IMR-90 (cell line): ENCODE measurements at places on chromosomes 6 and 20.

GRCh38 chr20:43938932-43939761 is 24.5 kb downstream of the TOX2 start:
- peak; percentile 100 for DNase-seq
- peak overlapping the region; percentile 75 for H3K27ac ChIP-seq
- no peaks in the 10 kb centered on the region for H3K36me3 ChIP-seq
- H3K4me3 ChIP-seq, result no peak overlapping the region

- H3K27ac ChIP-seq, result no peak overlapping the region
- H3K4me3 ChIP-seq, result no peak overlapping the region
- no peak for DNase-seq
Measured at GRCh38 chr6:151681433-151682059, 125.9 kb upstream of the ESR1 start.

GRCh38 chr6:35047265-35048011 is 93.7 kb downstream of the TCP11 start:
- H3K4me3 ChIP-seq, result no peak overlapping the region
- no peaks in the 10 kb centered on the region for H3K36me3 ChIP-seq
- peak; percentile 71 for DNase-seq
- no peaks in the 10 kb centered on the region for H3K27me3 ChIP-seq
- peaks cover 33% of the 10 kb centered on the region for H3K4me1 ChIP-seq

DNA sequence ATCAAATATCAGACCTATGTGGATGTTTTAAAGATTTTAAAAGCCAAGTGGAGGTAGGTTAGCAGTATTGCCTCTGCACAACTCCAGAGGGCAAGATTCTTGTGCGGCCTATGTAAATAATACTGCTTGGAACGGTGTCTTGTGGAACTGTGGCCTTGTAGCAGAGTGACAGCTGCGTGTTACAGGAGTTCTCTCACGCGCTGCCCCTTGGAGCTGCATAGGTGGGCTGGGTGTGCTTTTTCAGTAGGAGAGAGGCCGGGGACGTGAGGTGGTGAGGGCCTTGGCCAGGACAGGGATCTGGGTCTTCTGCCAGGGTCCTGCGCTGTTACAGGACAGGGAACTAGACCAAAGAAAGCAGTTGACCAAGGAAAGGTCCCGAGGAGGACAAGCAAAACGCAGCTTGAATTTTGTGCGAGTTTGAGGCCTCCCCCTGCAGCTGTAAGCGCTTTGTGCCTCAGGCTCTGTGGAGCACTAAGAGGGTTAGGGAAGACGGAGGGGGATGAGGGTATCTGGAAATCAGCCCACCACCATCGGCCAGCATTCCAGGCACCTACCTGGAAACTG is 1.5 kb downstream of the TMEM181 start:
- peak overlapping the region; percentile 24 for H3K27ac ChIP-seq
- H3K36me3 ChIP-seq, result no peaks in the 10 kb centered on the region
- no peaks in the 10 kb centered on the region for H3K27me3 ChIP-seq
